ENCODE measurements at places on chromosomes 13 and 19.

DNA sequence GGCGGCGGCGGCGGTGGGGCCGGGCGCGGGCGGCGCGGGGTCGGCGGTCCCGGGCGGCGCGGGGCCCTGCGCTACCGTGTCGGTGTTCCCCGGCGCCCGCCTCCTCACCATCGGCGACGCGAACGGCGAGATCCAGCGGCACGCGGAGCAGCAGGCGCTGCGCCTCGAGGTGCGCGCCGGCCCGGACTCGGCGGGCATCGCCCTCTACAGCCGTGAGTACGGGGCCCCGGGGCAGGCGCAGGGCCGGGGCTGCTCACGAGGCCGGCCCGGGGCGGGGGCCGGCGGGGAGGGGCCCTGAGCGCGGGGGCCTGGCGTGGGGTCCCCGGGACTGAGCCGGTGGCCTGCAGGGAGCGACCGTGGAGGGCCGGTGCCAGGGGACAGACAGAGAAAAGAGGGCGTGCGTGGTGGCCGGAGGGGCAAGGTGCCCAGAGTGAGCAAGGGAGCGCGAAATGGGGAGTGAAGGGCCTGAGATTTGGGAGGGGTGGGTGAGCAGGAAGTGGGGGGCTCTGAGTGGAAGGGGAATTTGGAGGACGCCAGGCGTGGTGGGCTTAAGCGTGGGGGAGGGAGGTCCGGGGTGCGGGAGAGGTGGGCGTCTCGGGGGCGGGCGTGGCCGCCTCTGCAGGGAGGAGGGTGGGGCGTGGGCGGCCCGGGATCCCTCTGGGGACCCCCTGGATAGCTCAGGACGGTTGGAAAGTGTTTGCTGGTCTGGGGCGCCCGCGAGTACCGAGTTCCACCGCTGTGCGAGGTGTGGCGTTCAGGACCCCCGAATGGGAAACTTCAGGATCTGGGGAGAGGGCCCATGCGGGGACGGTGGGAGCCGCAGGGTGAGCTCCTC is 575 bp downstream of the CARM1 start:
- peak; percentile 23 for DNase-seq

DNA sequence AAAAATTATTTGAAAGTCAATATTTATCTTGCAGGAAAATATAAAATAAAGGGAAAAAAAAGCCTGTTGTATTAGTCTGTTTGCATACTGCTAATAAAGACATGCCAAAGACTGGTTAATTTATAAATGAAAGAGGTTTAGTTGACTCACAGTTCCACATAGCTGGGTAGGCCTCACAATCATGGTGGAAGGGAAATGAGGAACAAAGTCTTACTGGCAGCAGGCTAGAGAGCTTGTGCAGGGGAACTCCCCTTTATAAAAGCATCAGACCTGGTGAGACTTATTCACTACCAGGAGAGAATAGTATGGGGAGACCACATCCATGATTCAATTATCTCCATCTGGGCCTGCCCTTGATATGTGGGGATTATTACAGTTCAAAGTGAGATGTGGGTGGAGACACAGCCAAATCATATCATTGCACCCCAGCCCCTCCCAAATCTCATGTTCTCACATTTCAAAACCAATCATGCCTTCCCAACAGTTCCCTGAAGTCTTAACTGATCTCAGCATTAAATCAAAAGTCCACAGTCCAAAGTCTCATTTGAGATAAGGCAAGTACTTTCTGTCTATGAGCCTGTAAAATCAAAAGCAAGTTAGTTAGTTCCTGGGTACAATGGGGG is 1416.5 kb upstream of the SPRY2 start:
- DNase-seq: no peak

DNA sequence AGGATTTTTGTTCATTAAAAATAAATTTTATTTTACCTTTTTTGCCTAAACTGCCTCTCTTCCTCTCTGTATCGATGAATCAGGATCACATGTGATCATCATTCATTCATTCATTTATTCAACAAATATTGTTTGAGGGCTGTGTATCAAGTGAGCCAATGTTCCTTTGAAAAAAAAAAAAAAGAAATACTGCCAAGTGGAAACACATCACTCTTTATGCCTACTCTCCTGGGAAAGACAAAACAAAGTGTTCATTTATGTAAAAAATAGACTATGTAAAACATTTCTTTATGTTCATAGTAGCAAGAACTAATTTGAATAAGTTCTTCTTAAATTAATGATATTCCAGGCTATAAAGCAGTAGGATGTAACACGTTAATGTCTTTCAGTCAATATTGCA is 233.1 kb downstream of the POSTN start:
- no peak for DNase-seq

GRCh38 chr19:49019242-49019932 is 2.5 kb upstream of the LHB start:
- peak; percentile 55 for DNase-seq

- peak; percentile 16 for DNase-seq
Measured at GRCh38 chr13:49292742-49293486, 45.2 kb downstream of the CDADC1 start.

DNA sequence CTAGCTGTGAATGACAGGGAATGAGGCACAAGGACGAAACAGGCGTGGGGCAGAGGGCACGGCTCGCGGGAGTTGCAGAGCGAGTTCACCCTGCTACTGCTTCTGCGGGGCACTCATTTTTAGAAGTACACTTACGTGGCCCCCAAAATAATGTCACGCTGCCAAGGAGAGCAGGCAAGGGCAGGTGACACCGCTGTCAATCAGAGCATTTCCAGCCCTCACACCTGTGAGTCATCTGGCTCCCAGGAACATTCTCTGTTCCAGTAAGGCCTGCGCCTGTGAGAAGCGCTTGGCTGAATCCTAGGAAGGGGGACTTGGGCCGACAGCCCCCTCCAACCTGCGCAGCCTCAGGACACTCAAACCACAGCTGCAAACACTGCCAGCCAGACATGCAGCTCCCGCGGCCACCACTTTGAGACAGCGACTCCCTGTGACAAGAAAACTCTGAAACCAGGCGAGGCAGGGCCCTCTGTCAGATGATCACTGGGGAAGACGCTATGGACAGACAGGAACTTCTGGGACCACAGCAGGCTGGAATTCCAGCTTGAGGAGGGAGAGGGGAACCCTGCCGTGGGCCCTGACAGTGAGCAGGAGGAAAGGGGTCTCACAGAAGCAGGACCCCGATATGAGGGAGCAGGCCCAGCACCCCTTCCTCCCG is 12.7 kb downstream of the DOT1L start:
- DNase-seq: no peak

- DNase-seq: no peak
Measured at GRCh38 chr13:25662516-25662915, 290.7 kb downstream of the ATP8A2 start.

GRCh38 chr19:8518536-8518935 is 4.6 kb upstream of the ZNF414 start:
- DNase-seq: no peak

DNA sequence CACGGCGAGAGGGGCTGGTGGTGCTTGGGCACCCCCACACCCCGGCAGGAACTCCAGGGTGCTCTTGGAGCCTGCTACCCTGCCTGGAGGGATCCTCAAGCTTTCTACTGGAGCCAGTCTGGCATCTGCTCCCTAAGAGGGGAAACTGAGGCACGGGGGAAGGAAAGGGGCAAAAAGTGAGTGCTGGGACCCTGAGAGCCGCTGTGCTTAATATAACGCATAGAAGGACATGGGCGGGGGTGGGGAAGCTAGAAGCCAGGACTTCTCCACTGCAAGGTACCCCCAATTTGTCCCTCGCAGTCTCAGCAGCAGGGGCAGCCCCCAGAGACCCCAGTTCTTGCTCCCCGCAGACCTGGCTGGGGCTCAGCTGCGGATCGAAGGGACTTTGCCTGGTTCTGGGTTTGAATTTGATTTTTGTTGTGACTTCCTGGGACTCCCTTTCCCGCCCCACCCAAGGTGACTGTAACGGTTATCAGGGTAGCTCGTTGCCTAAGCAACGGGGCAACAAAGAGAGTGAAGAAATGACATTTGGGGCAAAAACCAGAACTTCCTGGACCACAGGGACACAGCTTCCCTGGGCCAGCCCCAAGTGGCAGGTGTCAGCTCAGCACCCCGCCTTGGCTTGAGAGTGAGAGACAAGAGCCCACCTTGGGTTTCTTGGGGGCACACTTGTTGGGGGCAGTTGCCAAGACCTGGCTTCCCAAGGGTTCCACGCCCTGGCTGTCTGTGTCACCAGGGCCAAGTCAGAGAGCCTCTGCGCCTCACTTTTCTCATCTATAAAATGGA is 638 bp downstream of the ADGRE5 start:
- DNase-seq: peak; percentile 73

GRCh38 chr13:42021851-42022250 is 26.6 kb upstream of the DGKH start:
- no peak for DNase-seq

DNA sequence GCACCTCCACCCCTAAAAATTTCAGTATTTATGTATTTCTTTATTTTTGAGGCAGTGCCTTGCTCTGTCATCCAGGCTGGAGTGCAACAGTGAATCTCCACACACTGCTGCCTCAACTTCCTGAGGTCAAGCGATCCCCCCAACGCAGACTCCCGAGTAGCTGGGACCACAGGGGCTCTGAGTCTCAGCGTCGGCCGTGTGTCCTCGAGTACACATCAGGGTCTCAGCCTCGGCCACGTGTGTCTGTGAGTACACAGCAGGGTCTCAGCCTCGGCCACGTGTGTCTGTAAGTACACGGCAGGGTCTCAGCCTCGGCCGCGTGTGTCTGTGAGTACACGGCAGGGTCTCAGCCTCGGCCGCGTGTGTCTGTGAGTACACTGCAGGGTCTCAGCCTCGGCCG is 21.2 kb downstream of the C2CD4C start:
- no peak for DNase-seq

- DNase-seq: no peak
Measured at GRCh38 chr13:45821811-45822210, 29.7 kb downstream of the SIAH3 start.

- DNase-seq: no peak
Measured at GRCh38 chr19:16861011-16861410, 27.8 kb upstream of the F2RL3 start.

DNA sequence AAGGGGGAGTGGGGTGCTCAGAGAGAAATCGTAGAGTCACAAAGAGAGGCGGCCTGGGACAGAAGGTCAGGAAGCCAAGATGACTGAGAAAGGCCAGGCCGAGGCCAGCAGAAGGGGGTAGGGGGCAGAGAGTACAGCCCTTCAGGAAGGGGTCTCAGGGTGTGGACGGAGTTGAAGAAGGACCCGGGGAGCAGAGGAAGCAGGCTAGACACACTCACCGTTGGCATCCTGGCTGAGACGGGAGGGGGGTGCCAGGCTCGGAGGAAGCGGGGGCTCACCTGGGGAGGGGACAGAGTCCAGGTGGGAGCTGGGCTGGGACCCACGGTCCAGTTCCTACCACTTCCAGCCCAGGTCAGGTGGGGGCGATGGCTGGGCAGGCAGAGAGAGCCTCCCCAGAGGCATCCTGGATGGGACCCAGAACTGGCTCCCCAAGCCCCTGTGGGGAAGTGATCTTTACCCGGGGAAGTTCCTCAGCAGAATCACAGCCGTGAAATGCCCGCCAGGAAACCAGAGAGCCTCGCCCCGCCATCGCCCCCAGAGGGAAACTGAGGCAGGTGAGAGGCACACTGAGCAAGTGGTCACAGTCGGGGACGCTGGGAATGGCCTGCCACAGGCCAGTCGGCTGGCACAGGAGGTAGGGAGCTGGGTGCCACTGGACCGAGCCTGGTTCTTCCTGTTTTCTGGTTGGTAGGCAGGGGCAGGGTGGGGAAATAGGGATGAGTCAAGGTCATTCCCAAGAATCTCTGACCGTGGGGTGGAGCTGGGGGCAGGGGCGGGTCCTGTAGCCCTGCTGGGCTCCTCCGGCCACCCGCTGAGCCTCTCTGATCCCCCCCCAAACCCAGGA is 1.4 kb downstream of the MATK start:
- DNase-seq: no peak

DNA sequence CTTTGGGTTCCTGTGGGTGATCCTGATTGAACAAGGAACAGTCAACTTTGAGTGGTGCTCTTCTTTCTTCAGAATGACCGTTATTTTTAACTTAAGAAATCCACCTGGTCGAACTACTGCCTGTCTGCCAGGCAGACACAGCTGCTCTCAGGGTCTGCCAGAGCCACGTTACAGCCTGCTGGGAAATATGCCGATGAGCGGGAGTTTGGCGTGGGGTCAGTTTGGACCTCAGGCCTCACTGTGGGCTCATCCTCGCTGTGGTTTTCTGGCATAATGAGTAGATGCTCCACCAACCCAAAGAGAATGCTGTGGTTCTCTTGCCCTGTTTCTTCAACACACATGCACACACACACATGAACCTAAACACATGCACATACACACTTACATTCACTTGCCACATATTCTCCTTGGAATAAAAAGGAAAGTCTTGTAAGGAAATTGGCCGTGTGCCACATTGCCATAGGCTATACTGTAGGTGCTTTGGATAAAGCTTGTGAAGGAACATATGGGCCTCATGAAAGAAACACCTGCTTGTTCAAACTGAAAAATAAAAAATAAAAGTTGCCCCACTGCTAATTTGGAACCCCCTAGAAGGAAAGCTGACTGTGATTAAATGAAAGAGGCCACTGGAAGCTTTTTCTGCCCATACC is 598.7 kb upstream of the KLF12 start:
- no peak for DNase-seq

- DNase-seq: no peak
Measured at GRCh38 chr13:112975401-112975939, 6.5 kb downstream of the MCF2L start.

- DNase-seq: peak; percentile 9
Measured at GRCh38 chr19:48900477-48901406, 630 bp downstream of the NUCB1 start.

DNA sequence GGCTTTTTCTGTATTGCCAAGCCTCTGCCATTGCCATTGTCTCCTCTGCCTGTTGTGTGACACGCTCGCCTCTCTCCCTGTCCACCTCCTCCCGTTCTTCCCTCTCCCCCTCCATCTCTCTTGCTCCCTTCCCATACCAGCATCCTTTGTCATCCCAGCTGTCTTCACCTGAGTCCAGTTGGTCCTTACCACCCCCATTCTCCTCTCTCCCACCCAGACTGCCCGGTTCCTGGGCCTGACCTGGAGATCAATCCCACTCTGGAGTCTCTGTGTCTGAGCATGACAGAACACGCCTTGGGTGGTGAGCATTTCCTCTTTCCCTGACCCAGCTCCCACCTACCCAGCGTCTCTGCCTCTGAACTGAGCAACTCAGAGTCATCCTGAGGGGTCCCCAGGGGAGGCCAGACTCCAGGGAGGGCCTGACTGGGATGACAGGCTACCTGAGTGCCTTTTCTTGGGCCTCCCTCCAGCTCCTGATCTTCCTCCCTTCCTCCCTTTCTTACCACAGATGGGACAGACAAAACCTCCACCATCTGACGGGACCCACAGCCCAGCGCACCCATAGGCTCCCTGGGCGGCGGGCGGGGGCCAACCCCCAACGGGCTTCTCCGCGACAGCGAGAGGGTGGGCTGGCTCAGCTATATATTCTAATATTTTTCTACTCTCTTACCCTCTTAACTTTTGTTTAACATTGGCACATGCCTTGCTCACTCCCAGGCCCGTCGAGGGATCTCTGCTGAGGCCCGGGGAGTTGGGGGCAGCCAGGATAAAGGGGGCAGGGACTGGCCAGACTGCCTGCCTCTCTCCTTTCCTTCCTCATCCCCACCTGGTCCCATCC is 7.7 kb downstream of the PAF1 start:
- DNase-seq: no peak

- DNase-seq: no peak
Measured at GRCh38 chr19:40721936-40722661, 5.2 kb downstream of the ITPKC start.

GRCh38 chr13:99383946-99384345 is 76.7 kb upstream of the GPR183 start:
- DNase-seq: peak; percentile 38

All from stimulated activated CD4-positive, alpha-beta T cell treated with anti-CD3 and anti-CD28 coated beads, Interleukin-4, amount 100 ng/mL, for 24 hours (primary cell).